ENCODE measurements at places on chromosomes 4 and X.

GRCh38 chr4:104429150-104429741, 65.4 kb downstream of the CXXC4 start:
- DNase-seq: no peak

DNA sequence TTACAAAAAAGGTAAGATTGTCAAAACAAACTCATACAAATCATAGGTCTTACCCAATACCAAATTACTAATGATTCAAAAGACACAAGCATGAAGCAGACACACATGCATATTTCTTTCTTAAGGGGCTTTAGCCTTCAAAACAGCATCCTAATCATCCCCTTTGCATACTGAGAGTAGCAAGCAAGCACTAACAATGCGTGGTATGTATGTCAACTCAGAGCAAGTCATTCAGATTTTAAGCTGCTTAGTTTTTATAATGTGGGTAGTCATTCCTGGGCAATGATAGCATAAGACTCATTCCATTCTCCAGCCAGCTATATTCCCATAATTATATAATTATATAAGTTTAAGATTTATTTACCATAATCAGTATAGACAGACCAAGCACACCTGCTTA, 219.6 kb downstream of the DKK2 start:
- DNase-seq: no peak

GRCh38 chr4:174420316-174420715, 102.0 kb downstream of the HPGD start:
- no peak for DNase-seq

DNA sequence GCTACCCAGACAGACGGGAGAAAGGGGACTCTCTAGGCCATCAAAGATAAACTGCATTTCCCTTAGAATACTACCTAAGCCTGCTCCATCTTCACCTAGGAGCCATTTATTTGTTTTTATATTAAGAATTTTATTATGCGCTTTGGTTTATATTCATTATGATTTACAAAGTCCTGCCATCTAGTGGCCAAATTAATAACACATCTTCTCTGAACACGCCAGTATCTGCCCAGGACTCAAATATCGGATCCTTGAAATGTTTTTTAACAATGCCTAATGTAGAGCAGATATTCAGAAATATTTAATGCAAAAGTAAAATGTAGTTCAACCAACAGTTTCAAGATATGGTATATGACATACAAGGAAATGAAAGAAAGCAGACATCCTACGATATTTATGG, 20.8 kb upstream of the PRPS2 start:
- no peak for DNase-seq

DNA sequence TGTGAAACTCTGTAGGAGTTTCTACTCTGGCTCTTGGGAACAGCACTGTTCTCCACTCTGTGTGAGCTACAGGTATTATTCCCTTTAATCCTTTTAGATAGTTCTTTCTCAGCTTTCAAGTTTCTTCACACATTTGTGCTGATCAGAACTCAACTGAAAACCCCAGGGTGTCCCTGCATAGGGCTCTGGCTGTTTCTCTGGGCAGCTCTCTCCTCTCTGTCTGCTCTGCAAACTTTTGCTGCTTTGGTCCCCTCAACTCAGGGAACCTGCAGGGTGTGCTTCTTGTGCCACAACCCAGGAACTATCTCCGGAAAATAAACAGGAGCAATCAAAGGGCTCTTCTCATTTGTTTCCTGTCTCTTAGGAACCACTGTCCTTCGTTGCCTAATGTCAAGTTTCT, 196.6 kb upstream of the GABRA2 start:
- no peak for DNase-seq

DNA sequence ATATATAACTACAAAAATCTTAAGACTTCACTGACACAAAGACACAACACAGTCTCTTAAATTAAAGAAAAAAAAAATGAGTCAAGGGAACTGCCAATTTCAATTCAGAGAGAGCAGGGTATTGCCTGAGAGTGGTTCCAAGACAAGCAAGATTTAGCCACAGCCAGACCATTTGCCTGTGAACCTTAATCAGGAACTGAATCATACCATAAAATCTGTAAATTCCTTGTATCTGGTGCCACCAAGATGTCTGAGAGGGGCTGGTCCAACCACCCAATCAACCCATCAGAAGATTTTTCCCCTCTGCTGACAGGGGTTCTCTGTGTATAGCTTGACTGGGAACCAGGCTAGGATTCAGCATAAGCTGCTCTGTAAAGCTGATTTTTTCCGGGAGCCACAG, 159.2 kb downstream of the CPEB2 start:
- no peak for DNase-seq

DNA sequence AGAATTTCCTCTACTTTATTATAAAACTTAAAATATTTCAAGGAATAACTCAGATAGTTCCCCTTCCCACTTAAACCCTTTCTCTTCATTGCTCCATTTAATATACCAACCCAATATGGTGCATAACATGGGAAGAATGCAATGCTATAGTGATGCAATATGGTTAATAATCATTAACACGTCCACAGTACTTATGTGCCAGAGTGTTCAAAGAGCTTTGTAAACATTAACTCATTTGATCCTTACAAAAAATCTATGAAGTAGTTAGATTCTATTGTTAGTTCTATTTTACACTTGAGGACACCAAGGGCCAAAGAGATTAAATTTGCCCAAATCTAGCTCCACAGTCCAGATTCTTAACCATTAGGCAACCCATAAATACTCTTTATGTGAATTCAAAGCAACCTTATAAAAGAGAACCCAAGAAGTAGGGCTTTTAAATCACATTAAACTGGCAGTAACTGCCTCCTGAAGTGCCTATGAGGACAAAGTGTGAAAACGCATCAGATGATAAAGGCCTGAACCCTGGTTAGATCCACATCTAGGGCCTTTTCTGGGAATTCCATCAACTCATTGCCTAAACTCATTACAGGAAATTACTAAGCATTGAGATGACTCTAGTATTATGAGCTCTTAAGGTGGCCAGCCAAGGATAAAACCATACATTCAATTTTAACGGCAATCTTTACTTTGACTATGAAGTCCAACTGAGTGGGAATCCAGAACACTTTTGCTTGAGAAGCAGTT, 94.3 kb downstream of the AREG start:
- DNase-seq: no peak

- DNase-seq: no peak
These were observed 1.5 kb downstream of the STARD8 start for GRCh38 chrX:68648960-68649359.

DNA sequence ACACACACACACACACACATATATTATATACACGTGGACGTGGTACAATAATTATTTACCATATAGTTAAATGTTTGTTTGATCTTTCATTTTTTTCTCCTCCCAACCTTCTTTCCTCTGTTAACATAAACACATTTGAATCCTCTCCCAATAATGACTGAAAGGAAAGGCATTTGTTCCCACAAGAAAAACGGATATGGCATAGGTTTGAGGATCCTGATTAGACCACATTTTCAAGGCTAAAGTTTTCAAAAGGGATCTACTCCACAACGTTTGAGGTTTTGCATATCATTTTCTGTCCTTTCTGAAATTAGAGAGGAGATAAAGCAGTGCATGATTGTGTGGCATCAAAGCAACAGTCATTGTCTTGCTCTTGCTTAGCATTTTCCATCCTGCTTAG, 1883.4 kb downstream of the STIM2 start:
- no peak for DNase-seq

DNA sequence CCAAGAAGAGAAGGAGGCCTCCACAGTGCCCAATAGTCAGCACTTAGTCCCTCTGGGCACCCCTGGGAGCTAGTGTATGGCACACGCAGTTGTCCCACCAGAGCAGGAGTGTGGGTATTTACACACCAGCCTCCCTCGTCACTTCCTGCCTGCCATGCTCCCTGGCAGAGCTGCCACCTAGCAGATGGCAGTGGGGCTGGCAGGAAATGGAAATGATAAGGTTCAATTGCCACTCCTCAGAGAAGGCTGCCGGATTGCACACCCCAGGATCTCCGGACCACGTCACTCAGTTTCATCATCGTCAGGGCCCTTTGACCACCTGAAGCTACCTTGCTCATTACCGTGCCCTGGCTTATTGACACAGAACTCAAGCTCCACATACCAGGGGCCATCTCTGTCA, 173.3 kb upstream of the PSAPL1 start:
- no peak for DNase-seq

DNA sequence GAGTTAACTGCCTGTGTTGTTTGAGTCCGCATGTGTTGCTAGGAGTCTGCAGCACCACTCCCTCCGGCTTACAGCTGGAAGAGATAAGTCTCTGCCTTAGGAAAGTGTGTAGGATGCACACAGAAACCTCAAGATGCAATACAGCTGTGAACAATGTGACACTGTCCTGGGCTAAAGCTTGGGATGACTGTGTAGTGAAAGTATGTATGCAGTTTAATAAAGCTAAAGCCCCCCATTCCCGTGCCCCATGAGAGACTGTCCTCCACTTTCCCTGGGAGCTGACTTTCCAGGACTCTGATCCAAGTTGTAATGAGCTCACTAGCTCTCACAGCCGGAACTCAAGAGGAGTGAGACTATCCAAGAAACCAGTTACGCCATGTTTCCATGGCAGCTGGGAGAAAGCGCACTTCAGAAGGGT, 156.6 kb upstream of the FTHL17 start:
- no peak for DNase-seq

DNA sequence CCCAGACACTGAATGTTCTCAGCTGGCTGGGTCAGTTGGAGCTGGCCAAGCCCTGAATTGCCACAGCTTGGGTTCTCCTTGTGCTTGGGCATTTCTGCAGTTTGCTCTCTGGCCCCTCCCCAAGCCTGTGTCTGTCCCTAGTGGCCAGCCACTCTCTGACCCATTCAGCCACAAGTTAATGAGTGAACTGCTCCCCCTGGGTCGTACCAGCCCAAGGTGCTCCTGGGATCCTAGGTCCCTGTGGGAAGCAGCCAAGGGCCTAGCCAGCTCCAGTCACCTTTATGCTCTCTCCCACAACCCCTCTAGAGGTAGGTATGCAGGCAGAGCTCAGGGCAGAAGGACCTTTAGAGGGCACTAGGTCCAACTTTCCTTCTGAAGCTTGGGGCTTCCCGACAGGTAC, 51.5 kb downstream of the STARD8 start:
- no peak for DNase-seq

DNA sequence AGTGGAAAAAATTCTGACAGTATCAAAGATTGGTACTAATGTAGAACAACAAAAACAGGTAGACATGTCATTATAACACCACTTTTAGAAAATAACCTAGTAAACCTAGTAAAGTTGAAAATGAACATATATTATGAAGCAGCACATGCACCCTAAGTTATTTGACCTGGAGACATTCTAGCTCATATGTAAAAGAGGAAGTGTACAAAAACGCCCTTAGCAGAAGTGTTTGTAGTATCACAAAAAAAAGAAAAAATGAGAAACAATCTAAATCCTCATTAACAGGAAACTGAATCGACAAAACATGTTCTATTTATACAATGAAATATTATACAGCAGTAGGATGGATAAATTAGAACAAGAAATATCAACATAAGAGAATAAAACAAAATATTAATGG, 318.9 kb upstream of the PPP1R2C start:
- no peak for DNase-seq

DNA sequence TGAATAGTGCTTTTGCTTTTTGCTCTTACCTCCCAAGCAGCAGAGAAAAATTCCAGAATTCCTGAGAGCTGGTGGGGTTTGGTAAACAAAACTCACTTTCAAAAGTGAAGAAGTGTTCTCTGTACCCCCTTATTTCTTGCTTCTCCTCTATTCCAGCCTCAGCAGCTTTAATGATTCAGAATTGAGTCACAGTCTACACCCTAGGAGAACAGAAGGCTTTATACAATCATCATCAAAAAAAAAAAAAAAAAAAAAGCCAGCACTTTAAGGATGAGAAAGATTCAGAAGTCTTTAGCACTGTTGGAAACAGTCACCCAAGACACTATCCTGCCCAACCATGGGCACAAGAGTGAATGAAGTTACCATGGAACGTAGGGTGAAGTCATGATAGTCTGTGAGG, 1583.1 kb upstream of the PCDH10 start:
- DNase-seq: no peak

GRCh38 chr4:185580699-185581098, 45.4 kb upstream of the PDLIM3 start:
- no peak for DNase-seq

- no peak for DNase-seq
These were observed 11.2 kb upstream of the BRS3 start for GRCh38 chrX:136476501-136476900.

DNA sequence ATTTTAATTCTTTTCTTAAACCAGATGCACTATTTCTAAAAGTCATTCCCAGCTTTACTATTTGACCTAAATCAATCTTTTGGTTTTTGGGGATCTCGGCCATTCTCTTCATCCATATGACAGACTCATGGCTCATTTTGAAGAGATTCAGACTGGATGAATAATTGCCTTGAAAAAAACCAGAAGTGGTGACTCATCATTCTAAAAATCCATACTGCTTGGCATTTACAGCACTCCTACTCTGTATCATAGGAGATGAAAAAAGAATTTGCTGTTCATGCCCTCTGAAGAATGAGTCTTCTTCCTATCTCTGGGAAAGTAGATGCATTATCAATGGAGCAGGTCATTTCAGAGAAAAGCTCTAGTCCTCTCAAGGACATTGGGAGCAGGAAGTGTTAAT, 220.5 kb upstream of the RPS6KA3 start:
- DNase-seq: no peak

GRCh38 chrX:96449191-96449590, 235.5 kb upstream of the DIAPH2 start:
- DNase-seq: no peak

DNA sequence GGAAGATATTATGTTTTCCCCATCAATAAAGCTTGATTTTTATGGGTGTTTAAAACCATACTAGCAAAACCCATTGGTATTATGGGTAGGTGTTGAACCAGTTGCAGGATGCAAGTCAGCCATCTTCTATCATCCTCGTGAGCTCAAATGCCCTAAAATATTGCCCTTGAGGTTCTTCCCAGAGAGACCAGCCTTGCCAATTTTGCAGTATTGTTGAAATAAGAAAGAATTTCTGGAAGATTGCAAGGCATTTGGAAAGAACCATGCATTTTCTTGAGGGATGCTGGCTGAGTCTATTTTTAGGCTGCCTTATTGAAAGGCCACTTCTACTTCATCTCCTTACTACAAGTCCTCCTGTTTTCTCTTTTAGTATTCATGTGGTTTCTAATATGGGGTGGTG, 60.9 kb upstream of the SOD3 start:
- no peak for DNase-seq

DNA sequence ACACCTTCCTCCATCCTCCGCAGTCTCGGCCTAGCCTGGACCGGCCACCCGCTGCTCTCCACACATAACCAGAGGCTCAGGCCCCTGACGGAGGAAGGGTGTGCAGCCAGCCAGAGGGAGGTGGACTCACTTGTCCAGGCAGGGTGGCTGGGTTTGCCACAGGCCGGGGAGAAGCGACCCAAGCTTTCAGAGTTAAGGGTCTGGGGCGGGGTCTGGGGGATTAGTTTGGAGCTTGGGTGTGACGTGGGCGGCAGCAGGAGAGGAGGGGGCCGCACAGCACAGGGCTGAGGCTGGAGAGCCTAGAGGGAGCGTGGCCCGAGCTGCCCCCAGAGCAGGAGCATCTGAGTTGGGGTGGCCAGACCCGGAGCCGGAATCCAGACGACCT, 22.4 kb upstream of the CPLX1 start:
- no peak for DNase-seq
